LNCaP clone FGC (cell line): ENCODE measurements at places on chromosomes 2 and 18.

DNA sequence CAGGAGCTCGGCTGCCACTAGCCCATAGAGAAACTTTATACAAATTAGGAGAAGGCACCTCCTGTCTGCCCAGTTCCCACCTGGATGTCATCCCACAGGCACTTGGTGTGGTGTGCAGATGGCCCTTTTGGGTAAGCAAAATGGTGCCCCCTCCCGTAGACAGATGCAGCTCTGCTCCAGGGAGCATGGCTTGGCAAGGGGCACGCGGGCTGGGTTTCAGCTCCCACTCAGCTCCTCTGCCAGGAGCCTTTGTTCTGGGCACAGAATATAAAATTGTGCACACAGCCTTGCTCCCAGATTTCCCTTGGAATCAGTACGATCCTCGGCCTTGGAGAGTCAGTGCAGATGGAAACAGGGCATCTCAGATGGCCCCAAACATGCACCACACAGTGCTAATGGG is 20.3 kb upstream of the KCNF1 start:
- DNase-seq = no peak

GRCh38 chr2:121283670-121284462 is 1.1 kb downstream of the TFCP2L1 start:
- DNase-seq = no peak

GRCh38 chr2:128439031-128439790 is 120.5 kb upstream of the HS6ST1 start:
- DNase-seq = no peak

GRCh38 chr18:51943281-51943680 is 396.7 kb upstream of the DCC start:
- DNase-seq = no peak

DNA sequence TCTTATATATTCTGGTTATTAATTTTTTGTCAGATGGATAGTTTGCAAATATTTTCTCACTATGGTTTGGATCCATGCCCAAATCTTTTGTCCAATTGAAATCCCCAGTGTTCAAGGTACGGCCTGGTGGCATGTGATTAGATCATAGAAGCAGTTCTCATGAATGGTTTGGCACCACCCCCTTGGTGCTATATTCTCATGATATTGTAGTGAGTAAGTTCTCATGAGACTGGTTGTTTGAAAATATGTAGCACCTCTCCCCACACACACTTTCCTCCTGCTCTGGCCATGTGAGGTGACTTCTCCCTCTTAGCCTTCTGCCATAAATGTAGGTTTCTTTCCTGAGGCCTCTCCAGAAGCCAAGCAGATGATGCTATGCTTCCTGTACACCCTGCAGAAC is 107.7 kb upstream of the KYNU start:
- DNase-seq = no peak

DNA sequence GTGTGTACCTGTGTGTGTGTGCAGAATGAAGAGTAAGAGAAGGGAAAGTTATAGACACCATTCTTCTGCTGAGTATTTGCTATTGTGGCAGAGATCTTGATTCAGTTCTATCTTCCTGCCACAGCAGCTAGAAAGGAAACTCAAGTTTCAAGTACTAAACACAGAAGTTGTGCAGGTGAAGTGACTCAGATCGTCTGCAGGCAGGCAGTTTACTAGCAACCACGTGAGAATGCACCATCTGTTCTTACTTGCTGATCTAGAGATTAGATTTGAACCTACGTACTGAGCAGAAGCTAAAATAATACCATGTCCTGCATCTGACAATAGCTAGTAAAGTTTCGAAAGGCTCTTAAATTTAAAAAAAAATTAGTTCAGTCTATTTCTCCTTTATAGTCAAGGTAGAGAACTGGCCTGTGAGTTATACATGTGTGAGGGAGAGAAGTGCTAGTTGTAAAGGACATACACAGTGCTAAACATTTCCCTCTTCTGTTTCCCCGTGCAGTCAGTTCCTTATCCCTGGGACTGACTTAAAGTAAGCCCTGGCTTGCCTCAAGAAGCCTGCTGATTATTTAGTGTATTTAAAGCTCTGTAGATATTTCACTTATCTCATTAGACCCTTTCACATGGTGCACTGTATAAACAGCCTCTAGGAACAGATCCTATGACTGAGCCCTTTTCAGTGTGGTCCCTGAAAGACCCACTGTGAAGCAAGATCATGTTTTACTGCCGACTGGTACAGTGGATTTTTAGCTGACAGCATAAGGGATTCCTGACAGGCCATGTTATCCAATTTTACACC is 45.0 kb downstream of the SLC38A11 start:
- DNase-seq = peak; percentile 64

DNA sequence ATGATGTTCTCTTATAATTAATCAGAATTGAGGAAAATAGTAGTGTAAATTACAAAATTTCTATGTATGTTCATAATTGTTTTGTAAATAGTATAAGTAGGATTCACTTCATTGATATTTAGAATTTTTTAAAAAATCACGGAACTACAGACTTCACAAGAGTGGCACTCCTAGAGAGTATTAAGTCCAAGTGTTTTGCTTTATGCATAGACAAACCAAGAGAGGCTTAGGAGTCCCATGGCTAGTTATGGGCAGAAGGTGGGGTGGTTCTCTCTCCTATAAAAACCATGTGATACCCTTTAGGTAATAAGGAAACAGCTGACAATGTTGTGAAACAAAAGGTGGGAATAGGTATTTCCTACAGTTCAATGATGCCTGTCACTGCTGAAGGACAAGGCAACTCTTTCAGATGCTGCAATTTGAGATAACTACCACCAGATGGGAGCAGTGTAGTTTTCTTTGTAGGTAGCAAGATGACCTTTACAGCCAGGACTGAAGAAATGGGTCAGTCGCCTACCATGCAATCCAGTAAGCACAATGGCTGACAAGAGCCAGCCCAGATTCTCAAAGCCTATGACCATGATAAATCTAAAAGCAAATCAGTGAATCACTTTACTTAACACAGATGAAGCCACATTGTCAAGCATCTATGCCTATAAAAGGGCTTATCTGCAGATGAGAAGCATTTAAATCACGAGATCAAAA is 83.9 kb downstream of the AAK1 start:
- DNase-seq = no peak

GRCh38 chr2:100852999-100853908 is 33.3 kb downstream of the NPAS2 start:
- no peak for DNase-seq

GRCh38 chr18:41004324-41004723 is 950.7 kb upstream of the PIK3C3 start:
- no peak for DNase-seq
